ENCODE measurements at places on chromosomes 5 and 9.

DNA sequence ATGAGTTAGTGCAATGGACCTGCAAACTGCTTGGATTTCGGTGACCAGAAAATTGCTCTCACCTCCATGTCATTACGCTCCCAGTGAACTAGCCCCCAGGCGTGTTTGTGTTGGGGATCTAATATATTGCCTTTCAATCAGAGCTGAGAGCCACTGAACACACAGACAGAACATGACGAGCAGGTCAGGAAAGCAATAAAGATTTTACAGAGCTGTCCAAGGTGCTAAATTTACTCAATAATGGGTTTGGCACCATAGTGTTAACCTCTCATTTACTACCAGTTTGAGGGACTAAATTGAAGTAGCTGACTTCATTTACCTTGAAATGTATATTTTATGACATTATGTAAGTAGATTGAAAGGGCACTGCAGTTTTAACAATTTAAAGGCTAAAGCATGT is 383.0 kb downstream of the EBF1 start:
- no peak for DNase-seq

GRCh38 chr9:27548055-27548741 is 18.6 kb upstream of the MOB3B start:
- DNase-seq = no peak

DNA sequence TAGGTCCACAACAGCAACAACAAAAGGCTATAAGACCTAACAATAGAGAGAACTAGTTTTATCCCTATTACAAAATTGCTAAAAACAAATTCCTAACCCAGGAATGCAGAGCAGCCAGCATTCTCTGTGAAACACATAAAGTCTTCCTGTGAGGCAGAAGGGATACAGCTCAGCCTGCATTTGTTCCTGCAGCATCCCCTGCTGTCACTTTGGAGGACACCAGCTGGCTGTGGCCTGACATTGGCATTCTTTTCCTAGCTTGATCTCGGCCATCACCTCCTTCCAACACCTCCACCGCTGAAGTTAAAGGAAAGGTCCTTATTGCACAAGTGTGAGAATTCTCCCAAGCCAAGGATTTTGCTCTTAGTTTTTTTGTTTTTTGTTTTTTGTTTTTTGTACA is 186.1 kb downstream of the SNCAIP start:
- no peak for DNase-seq

DNA sequence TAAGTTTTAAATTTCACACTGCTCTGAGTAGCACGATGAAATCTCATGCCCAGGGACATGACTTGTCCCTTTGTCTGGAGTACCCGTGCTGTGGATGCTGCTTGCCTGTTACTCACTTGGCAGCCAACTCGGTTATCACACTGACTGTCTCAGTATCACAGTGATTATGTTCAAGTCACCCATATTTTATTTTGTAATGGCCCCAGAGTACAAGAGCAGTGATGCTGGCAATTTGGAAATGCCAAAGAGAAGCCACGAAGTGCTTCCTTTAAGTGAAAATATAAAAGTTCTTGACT is 22.8 kb upstream of the SCGB3A2 start:
- DNase-seq = no peak

GRCh38 chr9:101333926-101334702 is 50.7 kb downstream of the BAAT start:
- no peak for DNase-seq

- peak; percentile 53 for DNase-seq
Measured at GRCh38 chr5:40578501-40579451, 100.9 kb upstream of the PTGER4 start.
